NB4 (cell line): ENCODE measurements at places on chromosomes 12 and 14.

- no peak for DNase-seq
Observed at GRCh38 chr12:58504143-58504938, 416.0 kb downstream of the LRIG3 start.

GRCh38 chr12:111586986-111587385 lies 12.1 kb downstream of the ATXN2 start:
- DNase-seq: no peak

- DNase-seq: no peak
Observed at GRCh38 chr14:89249065-89249695, 167.9 kb downstream of the FOXN3 start.

DNA sequence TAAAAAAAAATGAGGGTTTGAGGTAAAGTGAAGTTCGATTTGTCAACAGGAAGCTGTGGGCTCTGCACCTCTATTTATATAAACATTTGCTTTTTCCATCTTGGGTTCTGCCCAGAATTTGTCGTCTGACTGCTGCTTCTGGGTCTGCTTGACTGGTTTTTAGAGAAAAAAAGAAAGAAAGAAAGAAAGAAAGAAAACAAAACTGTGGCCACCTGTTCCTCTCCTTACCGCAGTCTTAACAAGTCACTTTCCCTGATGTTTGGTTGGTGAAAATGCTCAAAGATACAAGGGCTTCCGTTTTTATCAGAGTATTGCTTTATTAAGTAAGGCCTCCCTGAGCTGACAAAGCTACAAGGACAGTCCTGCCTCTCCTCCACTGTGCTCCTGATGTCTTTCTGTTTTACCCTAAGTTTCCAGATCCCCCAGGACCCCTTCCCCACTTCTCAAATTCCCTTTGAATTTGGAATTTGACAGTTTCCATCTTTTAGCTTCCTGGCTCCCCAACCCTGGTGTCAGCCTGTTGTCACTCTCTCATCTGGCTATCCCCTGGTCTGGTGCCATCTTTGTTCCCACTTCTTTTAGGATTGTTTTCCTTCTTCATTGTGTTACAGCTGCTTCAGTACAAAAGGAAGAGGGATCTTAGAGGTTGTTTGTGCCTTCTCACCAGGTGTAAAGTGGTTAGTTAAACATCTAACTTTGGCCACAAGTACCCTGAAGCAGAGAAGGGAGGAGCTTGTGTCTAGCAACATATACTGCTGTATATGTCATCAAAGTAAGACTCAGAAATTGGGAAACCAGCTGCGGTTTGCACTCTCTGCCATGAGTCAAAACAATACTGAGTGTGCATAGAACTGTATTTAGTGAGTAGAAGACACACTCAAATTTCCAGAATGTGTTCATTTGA lies 18.0 kb downstream of the MFAP5 start:
- DNase-seq: peak; percentile 44

GRCh38 chr14:81523016-81523415 lies 10.6 kb downstream of the SEL1L start:
- no peak for DNase-seq

- peak; percentile 42 for DNase-seq
Observed at GRCh38 chr12:98578821-98579220, 14.7 kb upstream of the SLC25A3 start.

GRCh38 chr14:78127961-78128360 lies 42.2 kb upstream of the NRXN3 start:
- no peak for DNase-seq

DNA sequence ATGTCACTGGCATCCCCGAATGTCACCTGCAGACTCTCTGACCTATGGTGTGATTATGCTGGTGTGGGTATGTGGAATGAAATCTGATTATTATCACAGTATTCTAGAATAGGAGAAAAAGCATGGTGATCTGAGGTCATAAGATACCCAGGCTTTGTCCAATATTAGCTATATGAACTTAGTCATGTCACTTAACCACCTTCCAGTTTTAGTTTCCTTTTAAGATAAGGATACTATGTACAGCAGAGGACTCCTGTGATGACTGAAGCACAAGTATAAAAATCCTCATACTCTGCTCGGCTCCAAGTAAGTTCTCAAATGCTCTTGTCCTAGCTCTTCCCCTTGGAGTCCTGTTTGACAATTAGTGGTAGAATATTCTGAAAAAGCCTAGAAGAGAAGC lies 2.8 kb downstream of the GNS start:
- DNase-seq: no peak

- no peak for DNase-seq
Observed at GRCh38 chr12:109525279-109525585, 47.8 kb downstream of the UBE3B start.

DNA sequence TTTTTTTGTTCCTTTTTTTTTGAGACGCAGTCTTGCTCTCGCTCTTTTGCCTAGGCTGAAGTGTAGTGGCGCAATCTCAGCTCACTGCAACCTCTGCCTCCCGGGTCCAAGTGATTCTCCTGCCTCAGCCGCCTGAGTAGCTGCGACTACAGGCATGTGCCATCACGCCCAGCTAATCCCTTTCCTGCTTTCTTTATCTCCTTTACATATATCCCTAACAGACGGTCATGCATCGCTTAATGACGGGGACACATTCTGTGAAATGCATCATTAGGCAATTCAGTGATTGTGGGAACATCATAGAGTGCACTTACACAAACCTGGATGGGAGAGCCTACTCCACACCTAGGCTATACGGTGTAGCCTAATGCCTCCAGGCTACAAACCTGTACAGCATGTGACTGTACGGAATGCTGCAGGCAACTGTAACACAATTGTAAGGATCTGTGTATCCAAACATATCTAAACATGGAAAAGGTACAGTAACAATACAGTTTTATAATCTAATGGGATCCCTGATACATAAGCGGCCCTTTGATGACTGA lies 32.8 kb downstream of the NOS1 start:
- no peak for DNase-seq

DNA sequence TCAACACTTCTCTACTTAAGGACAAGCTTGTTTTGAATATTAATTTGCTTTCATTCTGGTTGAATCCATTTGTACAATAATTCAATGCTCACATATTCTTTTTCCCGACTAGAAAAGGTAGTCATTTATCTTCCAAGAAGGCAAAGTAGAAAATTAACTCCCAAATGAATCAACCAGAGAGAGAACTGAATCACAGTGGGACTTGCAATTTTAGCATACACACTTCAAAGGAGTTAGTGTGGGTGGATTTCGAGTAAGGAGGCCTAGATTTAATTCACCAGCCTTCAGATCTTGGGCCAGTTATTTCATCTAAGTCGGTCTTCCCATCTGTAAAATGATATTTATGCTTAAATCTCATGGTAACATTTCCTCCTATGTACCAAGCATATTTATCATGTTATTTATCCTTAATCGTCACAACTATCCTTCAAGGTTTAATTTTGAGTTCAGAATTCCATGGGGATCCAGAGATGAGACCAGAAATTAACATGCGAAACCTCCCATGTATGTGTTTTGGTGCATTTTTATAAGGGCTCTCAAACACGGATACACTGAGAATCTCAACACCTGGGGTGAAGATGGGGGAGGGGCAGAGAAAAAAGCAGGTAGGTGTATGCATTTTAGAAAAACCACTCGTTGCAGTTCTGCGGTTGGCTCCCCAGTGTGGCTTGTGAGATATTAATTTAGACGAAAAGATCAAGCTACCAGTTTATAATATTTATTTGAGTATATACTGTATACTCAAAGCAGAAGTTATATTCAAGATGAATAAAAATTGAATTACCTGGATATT lies 38.9 kb upstream of the IL22 start:
- DNase-seq: no peak

GRCh38 chr14:87199381-87199780 lies 793.6 kb downstream of the GALC start:
- DNase-seq: no peak

DNA sequence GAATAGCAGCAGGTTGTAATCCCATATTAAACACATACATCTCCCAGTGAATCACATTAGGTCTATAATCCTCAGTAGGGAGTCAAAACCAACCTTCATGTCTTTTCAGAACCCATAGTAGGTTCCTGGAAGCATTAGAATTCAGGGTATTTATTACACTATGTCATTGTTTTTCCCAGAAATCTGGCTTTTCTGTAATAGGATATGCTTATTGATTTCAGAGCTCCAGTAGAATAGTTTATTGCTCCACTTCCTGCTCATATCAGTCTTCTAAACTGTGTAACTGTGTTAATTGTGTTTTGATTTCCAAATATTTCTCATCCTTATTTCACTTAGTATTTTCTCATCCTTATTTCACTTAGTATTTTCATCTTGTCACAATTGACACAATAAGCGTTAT lies 268.0 kb downstream of the CCDC59 start:
- DNase-seq: no peak

DNA sequence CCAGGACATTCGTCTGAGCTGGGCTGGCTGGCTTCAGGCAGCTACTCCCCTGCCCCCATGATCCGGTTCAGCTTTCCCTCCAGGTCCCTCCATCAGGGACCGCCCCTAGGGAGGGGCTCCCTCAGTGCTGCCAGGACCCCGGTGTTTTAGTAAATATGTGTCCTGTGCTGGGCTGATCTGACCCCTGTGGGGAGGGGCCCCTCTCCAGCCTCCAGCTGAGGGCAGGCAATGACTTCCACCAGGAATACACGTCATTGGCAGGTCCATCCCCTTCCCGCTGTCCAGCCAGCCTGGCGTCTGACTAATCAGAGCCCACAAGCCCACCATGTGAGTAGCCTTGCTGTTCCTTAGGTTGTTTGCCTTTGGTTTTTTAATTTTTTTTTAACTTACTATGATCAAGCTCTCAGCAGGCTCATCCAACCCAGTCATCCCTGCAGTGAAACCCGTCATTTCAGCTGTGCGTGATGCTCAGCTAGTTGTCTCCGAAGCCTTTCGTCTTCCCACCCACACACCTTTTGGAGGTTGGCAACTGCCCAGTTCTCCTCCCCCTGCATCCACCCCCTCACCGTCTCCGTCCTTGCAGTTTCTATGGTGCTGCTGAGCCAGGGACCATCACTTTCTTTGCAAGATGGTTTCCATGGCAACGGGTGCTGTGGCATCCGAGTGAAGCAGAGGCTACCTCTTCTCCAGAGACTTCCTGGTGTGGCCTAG lies 16.0 kb upstream of the SERPINA4 start:
- DNase-seq: no peak

- DNase-seq: peak; percentile 65
Observed at GRCh38 chr12:22529281-22530060, 14.9 kb downstream of the C2CD5 start.

DNA sequence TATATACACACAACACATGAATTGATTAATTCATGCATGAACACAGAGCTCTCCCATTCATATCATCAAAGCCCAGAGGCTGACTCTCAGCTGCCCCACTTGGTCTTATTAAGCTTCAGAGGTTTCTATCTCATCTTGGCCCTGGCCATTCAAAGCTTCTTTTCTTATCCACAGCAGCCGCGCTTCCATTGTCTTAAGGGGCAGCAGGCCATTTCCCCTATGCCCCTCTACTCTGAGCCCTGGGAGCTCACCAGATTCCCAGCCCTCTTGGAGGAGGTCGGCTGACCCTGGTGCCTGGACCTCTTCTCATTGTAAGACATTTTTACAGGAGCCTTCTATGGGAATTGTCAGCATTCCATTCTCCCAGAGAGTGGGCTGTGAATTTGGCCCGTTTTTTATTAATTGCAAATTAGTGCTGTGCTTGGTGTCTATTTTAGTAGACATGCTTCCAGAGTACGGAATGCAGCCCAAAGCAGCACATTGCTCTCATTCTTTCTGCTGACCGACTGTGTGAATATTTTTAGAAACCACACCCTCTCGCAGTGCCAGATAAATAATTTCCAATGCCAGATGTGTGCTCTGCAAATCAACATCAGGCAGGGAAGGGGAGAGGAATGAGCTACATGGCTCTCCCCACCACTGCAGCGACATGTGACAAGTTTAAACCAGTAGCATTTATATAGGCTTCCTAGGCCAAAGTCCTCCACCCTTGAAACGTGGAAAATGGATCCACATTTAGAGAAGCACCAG lies 58.5 kb downstream of the NUAK1 start:
- DNase-seq: no peak

DNA sequence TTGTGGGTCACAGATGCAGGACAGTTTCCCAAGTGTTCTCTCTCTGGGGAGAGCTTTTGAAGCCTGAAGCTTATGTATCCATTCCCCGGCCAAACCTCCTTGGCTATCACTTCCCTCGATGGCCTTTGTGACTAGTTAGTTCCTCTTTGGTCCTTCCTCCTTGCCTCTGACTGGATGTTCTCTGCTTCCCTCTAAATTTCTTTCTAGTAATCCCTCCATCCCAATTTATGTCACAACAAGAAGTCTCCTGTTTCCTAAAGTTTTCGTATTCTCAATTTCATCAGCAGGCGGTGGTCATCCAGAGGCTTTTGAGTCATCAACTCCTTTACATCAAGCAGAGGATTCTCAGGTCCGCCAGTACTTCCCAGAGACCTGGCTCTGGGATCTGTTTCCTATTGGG lies 27.5 kb downstream of the A2ML1 start:
- DNase-seq: peak; percentile 13

DNA sequence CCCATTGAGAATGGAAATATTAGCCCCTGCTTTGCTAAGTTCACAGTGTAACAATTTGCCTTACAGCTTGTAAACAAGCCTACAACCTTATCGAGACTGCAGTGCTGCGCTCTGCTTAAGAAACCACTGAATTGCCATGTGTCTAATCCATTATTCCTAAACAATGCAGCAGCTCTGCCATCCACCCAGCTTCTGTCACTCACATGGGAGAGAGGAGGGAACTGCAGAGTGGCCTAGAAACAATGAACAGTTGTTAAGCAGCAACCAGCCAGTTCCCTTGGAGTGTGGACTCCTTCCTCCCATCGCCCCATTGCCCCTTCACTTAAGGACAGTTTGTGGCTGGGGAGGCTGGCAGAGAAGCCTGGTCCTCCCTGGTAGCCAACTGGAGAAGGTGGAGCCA lies 42.9 kb downstream of the TESPA1 start:
- DNase-seq: no peak

- DNase-seq: no peak
Observed at GRCh38 chr14:98312006-98312405, 960.0 kb downstream of the BCL11B start.

GRCh38 chr12:111274777-111275176 lies 94.1 kb downstream of the PHETA1 start:
- peak; percentile 48 for DNase-seq

DNA sequence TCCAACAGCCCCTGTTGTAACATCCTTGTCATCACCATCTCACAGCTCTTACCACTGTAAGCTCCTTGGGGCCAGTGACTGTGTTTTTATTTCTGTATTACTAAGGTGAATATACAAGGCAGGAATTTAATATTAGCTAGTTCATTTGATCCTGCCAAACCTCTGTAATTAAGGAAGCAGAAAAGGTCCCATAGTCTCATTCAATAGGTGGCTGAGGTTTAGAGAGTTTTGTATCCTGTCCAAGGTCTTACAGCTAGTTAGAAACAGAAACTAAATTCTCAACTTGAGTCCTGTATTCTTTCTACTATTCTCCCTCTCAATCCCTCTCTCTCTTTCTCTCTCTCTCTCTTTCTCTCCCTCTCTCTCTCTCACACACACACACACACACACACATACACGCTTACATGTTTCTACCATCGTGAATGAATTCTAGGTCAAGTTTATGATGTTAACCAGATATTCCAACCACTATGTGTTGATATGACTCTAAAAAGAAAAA lies 543 bp upstream of the GLIPR1 start:
- peak; percentile 45 for DNase-seq

- DNase-seq: peak; percentile 66
Observed at GRCh38 chr14:56333359-56334292, 215.4 kb downstream of the PELI2 start.
